Tibial nerve (tissue), 4 donors: ENCODE measurements at places on chromosomes 1 and 21.

DNA sequence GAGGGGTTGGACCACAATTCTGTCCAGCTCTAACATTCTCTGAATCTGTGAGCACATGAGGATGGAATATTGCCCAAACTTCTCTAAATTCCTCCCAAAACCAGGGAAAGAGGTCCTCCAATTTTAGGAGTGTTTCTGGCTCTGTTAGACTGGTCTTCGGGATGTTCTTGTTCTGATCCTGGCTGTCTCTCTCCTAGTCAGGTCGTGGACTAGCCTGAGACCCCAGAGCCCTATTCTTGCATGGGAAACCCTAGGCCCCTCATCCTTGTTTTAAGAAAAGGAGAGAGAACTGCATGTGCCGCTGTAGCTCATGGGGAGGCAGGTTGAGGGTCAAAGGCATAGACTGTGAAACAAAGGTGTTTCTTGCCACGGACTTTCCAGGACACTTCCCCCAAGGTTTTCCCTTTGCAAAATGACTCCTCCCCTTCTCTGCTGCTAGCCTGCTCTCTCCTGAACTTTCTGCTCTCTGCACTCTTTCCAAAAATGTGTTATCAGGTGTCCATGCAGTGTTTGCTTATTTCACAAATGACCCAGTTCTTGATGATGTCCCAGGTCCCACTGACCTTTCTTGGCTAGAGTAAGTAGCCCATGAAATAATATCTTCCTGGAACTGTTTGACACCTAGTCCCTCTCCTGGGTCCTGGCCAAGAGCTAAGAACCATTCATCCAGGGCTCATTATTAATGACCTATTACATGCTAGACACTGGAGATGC lies 29.3 kb upstream of the RD3 start:
- no peak overlapping the region for H3K27ac ChIP-seq
- H3K36me3 ChIP-seq: no peaks in the 10 kb centered on the region
- no peak overlapping the region for H3K4me3 ChIP-seq
- no peaks in the 10 kb centered on the region for H3K4me1 ChIP-seq

DNA sequence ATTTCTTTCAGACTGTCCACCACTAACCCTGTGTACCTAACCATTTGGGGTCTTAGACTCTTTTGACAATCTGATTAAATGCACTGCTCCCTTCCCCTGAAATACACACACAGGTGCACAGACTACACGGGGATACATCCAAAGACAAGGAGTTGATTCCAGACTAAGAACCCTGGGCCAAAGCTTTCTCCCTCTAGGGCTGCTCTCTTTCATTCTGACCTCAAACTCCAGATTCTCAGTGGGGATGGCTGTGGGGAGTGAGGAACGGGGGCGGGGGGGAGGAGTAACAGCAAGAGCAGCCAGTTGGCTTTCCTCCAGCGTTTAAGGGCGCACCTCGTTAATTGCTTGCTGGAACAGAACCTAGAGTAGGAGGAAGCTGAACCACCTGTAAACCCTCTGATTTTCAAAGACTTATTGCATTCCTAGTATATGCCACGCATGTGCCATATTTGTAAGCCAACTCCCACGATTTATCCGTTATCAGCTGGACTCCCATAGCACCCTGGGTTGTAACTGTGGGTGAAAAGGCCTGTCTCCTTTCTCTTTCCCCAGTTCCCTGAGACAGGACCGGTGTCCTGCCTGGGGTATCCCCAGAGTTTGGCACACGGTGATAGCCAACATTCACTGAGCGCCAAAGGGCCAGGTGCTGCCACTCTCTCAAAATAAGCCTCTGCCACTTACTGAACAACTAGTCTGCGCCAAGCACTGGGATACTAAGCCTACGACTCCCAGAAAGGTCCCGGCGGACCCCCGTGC lies 920 bp downstream of the MTHFR start:
- no peaks in the 10 kb centered on the region for H3K4me1 ChIP-seq
- peak overlapping the region; percentile 99 for H3K27ac ChIP-seq
- DNase-seq: peak; percentile 51
- no peaks in the 10 kb centered on the region for H3K27me3 ChIP-seq

- DNase-seq: no peak
- no peak overlapping the region for H3K4me3 ChIP-seq
- H3K27ac ChIP-seq: no peak overlapping the region
- no peaks in the 10 kb centered on the region for H3K4me1 ChIP-seq
Measured at GRCh38 chr21:42409366-42409765, 5.7 kb downstream of the UBASH3A start.

- H3K4me3 ChIP-seq: no peak overlapping the region
- DNase-seq: no peak
- H3K4me1 ChIP-seq: no peaks in the 10 kb centered on the region
- H3K27me3 ChIP-seq: no peaks in the 10 kb centered on the region
- H3K36me3 ChIP-seq: no peaks in the 10 kb centered on the region
- H3K27ac ChIP-seq: no peak overlapping the region
Measured at GRCh38 chr1:51302270-51302669, 28.1 kb downstream of the TTC39A start.

GRCh38 chr1:109906160-109906838 lies 4.3 kb upstream of the CSF1 start:
- DNase-seq: no peak
- no peak overlapping the region for H3K4me3 ChIP-seq

DNA sequence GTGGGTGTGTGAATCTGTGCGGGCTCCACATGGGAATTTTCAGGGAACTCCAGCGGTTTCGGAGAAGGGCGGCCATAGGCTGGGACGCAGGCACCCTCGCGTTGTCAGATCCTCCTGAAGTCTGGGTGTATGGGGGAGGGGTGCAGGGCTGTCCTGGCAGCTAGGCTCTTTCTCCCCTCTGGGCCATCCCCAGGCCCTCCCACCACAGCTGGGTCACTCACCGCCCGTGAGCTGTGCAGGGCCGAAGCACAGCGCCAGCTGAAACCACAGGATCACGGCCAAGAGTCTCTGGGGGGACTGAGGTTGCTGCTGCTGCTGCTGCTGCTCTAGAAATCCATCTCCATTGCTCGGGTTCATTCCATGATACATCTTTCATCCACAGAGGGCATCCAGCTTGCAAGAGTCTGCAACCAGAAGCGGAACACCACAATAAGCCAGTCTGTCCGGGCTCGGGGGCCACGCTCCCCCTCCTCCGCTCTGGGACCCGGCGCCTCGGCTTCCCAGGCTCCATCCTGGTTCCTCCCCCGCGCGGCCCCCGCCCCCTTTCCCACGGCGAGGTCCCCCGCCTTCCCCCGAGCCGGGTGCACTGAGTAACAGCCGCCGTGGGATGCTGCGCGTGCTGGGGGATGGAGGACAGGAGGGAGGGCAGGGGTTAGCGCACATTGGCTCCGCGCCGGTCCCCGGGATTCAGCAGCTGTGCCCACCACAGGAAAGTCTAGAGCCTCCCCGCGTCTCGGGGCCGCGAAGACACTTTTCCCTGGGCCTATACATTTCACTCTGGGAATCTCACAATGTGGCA lies 720 bp downstream of the SUSD4 start:
- H3K27me3 ChIP-seq: peaks cover 61% of the 10 kb centered on the region
- no peak overlapping the region for H3K4me3 ChIP-seq
- no peak overlapping the region for H3K27ac ChIP-seq
- no peak for DNase-seq
- H3K4me1 ChIP-seq: peaks cover 26% of the 10 kb centered on the region

GRCh38 chr1:198977909-198978308 lies 339.1 kb downstream of the PTPRC start:
- H3K4me3 ChIP-seq: no peak overlapping the region
- no peaks in the 10 kb centered on the region for H3K4me1 ChIP-seq
- no peaks in the 10 kb centered on the region for H3K36me3 ChIP-seq
- no peak overlapping the region for H3K27ac ChIP-seq
- no peaks in the 10 kb centered on the region for H3K27me3 ChIP-seq

DNA sequence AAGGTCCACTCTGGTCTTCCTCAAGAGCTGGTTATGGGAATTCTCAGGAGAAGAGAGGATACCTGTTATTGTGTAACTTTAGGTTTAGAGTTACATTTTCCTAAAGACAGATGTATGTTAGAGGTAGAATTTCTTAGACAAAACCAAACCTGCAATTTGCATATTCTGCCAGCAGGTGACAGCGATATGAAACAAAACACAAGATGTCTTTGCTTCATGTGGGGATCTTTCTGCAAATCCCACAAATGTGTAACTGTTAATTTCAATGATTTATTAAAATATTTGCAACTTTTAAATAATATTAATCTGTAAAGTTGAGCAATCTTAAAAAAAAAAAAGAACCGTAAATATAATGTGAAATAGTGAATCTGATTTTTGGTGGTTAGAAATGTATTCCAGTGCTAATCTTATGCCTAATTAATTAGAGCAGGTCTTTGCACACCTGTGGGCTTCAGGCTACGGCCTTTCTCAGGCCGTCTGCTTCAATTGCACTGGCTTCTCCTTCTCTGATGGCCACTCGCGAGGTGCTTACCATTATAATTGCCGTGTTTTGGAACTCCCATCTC lies 33.4 kb downstream of the FAM78B start:
- DNase-seq: no peak
- no peaks in the 10 kb centered on the region for H3K27me3 ChIP-seq
- H3K4me3 ChIP-seq: no peak overlapping the region
- H3K4me1 ChIP-seq: no peaks in the 10 kb centered on the region
- no peaks in the 10 kb centered on the region for H3K36me3 ChIP-seq

DNA sequence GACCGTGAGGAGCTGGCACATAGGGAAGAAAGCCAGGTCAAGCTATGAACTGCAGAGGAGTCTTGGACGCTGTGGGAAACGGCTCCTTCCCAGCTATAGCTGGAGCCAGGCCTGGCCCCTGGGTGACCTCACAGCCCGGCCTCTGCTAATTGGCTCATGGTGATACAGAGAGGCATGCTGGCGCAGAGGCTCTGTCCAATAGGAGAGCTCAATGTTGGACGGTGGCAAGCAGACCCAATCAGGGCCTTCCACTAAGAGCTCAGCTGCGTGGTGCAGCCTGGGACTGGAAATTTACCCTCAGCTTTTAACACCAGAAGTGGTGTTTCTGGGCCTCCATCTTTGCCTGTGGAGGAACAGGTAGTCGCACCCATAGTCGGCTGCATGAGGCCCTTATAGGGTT lies 64.4 kb upstream of the GRHL3 start:
- no peak overlapping the region for H3K4me3 ChIP-seq
- H3K36me3 ChIP-seq: no peaks in the 10 kb centered on the region
- no peak for DNase-seq
- no peaks in the 10 kb centered on the region for H3K4me1 ChIP-seq

GRCh38 chr21:44496564-44497550 lies 41.5 kb downstream of the LRRC3 start:
- H3K27me3 ChIP-seq: peaks cover 16% of the 10 kb centered on the region
- DNase-seq: peak; percentile 13
- H3K4me1 ChIP-seq: no peaks in the 10 kb centered on the region
- H3K36me3 ChIP-seq: no peaks in the 10 kb centered on the region
- peak overlapping the region; percentile 27 for H3K27ac ChIP-seq

DNA sequence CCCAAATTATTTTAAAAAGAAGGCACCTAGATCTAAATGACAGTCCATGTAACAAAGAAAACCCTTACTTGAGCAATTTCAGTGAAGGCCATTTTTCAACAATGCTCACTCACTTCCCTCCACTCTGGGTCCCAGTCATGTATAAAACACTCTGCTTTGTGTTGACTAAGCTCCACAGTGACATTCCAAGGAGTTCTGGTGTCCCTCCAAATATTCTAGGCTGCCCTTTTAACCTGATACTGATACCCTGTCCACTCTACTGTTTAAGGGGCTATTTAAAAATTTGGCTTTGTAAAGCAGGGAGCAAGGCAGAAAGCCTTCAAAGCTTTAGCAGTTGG lies 73.6 kb downstream of the GNG12 start:
- H3K4me3 ChIP-seq: no peak overlapping the region
- H3K27me3 ChIP-seq: no peaks in the 10 kb centered on the region
- H3K27ac ChIP-seq: peak overlapping the region; percentile 73
- no peak for DNase-seq
- peaks cover 10% of the 10 kb centered on the region for H3K4me1 ChIP-seq
- H3K36me3 ChIP-seq: no peaks in the 10 kb centered on the region

- H3K36me3 ChIP-seq: no peaks in the 10 kb centered on the region
- no peak for DNase-seq
- H3K27ac ChIP-seq: peak overlapping the region; percentile 95
- peak overlapping the region; percentile 86 for H3K4me3 ChIP-seq
- no peaks in the 10 kb centered on the region for H3K4me1 ChIP-seq
Measured at GRCh38 chr1:1157914-1158710, 15.6 kb upstream of the TTLL10 start.

DNA sequence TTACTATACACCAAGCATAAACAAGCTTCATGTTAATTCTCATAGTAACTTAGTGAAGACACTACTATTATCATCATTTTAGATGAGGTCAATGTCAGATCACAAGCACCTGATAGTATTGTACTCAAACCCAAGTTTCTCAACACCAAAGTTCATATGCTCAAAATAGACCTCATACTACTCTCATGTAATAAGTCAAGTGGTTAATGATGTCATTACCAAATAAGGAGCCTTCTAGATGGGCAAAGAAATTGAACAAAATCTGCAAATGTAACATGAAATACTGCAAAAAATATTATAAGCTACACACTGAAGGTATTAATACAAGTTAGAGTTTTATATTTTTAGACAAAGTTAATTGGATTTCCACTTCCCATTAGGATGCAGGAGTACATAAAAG lies 144.0 kb upstream of the CHRM3 start:
- no peaks in the 10 kb centered on the region for H3K36me3 ChIP-seq
- H3K27me3 ChIP-seq: no peaks in the 10 kb centered on the region
- no peak for DNase-seq
- no peaks in the 10 kb centered on the region for H3K4me1 ChIP-seq
- H3K27ac ChIP-seq: no peak overlapping the region

DNA sequence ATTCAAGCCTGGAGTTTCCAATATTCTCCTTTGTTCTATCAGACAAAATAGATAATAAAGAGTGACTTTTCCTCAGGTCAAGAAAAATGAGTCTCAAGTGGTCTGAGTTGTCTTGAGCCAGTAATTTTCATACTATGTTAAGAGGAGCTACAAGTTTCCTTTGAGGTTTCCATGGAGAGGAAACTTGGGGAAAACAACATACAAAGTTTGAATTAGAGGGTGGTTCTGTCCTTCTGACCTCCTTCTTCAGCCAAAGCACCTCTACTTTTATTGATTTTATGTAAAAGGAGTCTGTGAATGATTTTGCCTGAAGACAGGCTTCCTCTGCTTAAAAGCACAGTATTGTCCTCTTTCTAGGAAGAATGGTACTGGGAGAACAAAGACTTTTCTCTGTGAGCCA lies 497.2 kb upstream of the PKN2 start:
- no peaks in the 10 kb centered on the region for H3K4me1 ChIP-seq
- DNase-seq: no peak
- no peak overlapping the region for H3K27ac ChIP-seq
- H3K27me3 ChIP-seq: no peaks in the 10 kb centered on the region
- no peaks in the 10 kb centered on the region for H3K36me3 ChIP-seq

GRCh38 chr1:56573311-56573710 lies 6.1 kb downstream of the PLPP3 start:
- peak; percentile 65 for DNase-seq
- peaks cover 33% of the 10 kb centered on the region for H3K4me1 ChIP-seq
- no peak overlapping the region for H3K4me3 ChIP-seq
